Stimulated activated CD8-positive, alpha-beta memory T cell treated with anti-CD3 and anti-CD28 coated beads, Interleukin-4, amount 100 ng/mL, for 1 hour (primary cell): ENCODE measurements at places on chromosomes 6 and 20.

GRCh38 chr20:55160037-55160436, 684.6 kb downstream of the DOK5 start:
- DNase-seq = no peak

GRCh38 chr6:116511424-116512110, at the start of gene CALHM5:
Gene CALHM5 (plus strand): TSS chr6:116511639. CDS start chr6:116511697, 58 bp downstream.
- no peak for DNase-seq

- DNase-seq = no peak
Observed at GRCh38 chr6:157033428-157034140, 256.4 kb downstream of the ARID1B start.

GRCh38 chr6:90372450-90372849, 75.8 kb upstream of the BACH2 start:
- DNase-seq = no peak

- DNase-seq = no peak
Observed at GRCh38 chr20:46816886-46817638, 77.6 kb upstream of the EYA2 start.

DNA sequence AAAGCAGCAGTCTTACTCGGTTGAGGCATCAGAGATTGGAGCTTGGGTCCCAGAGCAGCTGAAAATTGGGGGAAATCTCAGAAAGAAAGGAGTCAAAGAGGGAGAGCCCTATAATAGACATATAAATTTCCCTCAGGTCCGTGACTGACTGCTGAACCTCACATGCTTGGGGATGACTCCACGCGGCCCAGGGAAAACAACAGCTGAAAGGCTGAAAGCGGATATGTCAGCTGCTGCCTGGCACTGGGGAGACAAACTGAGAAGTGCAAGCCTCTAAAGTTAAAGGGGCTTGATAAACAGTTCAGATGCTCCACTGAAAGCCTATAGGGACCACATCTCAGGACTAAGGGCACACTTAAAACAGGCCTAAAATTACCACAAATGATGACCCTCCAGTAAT, 255.9 kb upstream of the RIN2 start:
- no peak for DNase-seq

DNA sequence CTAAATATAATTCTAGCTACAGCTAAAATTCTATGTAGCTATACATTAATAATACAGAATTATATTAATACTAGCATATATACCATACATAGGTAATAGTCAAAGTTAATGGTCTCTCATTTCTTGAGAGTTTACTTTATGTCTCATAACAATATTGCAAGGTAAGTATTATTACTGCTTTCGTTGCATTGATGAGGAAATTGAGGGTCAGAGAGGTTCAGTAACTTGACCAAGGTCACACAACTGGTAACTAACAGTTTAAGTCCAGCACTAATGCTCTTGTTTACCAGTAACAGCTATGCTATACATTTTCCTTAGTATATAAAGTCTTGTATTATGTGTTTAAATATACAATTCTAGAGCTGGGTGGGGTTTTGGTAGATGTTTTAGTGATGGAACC, 67.6 kb downstream of the AFG1L start:
- no peak for DNase-seq

DNA sequence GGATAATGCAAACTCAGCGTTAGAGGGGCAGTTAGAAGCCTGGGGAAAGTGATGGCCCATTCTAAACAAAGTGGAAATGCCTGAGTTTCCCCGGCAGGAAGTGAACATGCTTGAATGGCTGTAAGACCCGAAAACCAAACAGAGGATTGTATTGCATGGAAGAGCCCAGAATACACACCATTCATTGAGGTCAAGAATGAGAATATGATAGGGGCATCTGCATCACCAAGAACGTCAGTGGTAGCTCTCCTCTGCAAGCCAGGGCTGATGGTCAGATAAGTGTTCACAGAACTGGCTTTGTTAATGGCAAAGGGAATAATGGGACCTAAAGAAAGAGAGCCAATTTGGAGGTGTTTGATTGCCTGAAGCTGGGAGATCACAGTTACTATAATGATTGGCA, 663.4 kb downstream of the KHDRBS2 start:
- DNase-seq = no peak

DNA sequence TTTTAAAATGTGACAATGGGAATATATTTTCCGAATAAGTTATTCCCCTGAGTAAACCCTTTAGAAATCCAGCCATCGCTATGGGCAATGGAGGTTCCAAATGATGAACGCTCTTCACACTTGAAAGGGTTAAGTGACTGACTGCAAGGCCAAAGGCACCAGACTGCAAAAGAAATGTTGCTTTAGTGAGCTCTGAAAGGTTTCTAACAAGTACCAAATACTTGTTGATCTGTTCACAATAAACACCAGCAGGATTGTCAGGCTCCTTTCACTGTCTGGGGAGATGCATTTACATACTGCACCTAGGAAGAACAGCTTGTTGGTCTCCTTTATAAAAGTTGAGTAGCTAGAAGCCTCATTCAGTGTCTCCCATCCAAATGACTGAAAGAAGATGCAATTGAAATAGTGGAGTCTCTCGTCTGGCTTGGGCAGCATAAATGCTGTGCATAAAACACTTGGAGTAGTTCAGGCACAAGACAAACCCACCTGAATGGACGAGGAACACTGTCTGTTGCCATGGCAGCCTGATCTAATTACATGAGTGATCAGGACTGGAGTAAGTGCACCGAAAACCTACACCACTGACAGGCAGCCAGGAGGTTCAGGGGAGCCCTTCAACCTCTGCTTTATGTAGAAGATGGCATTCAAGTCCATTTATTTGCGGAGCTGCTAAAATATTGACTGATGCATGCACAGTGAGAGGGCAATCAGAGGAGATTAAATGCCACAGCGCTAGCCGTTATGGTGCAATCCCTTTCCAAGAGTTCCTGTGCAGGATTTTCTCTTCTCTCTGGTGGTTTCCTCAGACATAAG, 2.9 kb downstream of the ATXN1 start:
- no peak for DNase-seq
